ENCODE measurements at places on chromosomes 12 and 14.
A peak's percentile ranks its signal among the peaks of the same experiment; 100 is the strongest.

- DNase-seq, result no peak
Measured at GRCh38 chr14:64604881-64605280, 55.1 kb downstream of the PPP1R36 start.

DNA sequence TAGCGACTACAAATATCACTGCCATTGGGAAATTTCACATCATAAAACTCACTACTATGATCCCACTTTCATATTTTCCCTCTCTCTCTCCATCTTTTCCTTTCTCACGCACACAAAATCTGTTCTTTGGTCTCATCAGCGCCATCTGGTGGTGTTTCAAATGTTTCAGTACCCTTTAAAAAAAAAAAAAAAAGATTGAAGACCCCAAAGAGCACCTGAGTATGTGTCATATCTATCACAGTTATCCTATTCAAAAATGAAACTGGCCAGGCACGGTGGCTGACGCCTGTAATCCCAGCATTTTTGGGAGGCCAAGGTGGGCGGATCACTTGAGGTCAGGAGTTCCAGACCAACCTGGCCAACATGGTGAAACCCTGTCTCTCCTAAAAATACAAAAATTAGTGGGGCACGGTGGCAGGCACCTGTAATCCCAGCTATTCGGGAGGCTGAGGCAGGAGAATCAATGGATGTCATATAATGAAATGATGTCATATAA is 72.4 kb downstream of the TTC9 start:
- peak; percentile 59 for DNase-seq

GRCh38 chr12:25583545-25583944 is 30.5 kb upstream of the LMNTD1 start:
- DNase-seq, result no peak

DNA sequence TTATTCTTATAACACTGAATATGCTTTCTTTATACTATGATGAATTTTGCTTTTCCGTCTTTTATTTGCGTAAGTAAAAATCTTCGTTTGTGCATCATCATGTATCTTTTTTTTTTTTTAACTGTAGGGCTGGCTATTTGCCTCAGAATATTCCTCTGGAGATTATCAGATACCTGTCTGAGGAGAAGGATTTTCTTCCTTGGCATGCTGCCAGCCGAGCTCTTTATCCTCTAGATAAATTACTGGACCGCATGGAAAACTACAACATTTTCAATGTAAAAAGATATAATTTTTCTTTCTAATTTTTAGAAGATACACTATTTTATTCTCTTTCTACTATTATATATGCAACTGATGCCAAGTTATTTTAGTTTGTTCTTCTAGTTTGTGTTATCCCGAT is 346.6 kb downstream of the TRHDE start:
- DNase-seq, result no peak

DNA sequence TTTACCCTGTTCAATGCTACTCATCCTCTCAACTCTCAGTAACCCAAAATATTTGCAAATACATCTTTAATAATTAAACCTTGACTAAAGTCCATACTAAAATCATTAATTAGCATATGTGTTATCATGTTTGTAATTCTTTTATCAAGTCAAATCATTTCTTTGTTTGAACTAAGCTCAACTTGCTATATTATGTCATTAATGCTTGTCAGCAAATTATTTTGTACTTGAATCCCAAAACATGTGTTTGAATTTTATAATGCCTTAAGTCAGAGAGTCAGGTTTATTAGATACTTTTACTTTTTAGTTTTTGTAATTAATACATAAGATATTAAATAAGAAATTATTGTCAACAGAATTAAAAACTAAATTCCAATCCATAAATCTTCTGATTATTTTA is 16.5 kb downstream of the ABCD2 start:
- no peak for DNase-seq

GRCh38 chr12:51357374-51358047 is 11.0 kb upstream of the CELA1 start:
- peak; percentile 62 for DNase-seq

GRCh38 chr14:23984891-23985602 is 3.7 kb upstream of the DHRS4L2 start:
- no peak for DNase-seq

- no peak for DNase-seq
Measured at GRCh38 chr14:61149896-61150295, 131.2 kb downstream of the TMEM30B start.

GRCh38 chr14:105214324-105214915 is 33.3 kb upstream of the NUDT14 start:
- no peak for DNase-seq

DNA sequence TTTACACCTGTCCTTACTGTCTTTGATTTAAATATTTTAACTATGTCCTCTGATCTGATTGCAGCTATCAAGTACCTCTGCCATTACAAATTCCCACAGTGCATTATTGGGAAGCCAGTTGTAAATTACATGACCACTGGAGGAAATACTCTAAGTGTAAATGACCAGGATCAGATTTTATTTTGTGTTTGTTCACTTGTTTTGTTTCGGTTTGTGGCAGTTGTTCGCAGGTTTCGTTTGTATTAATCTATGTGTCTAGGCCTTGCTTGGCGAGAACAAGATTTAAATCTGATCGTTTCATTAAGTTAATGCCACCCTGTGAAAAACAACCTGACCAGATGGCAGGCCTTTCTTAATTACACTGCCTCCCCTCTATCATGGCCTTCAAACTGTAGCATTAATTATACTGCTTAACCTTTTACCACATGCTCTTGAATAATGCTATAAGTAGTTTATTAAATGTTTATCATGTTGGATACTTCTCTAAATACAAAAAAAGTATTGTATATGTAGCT is 990.1 kb downstream of the TMTC2 start:
- no peak for DNase-seq

DNA sequence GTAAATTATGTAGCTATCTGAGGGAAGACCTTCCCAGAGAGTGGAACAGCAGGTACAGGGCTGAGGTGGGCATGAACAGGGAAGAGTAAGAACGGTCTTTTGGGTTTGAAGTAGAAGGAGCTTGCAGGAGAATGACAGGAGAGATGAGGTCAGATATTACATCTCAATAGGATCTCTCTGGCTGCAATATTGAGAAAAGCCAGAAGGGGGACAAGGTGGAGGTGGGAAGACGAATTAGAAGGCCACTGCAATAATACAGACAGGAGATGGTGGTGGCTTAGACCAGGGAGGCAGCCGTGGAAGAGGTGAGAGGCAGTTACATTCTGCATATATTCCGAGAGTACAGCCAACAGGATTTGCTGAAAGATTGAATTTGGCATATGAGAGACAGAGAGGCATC is 310.2 kb downstream of the APAF1 start:
- DNase-seq, result no peak

- no peak for DNase-seq
Measured at GRCh38 chr14:60862283-60862682, 118.6 kb downstream of the TRMT5 start.

DNA sequence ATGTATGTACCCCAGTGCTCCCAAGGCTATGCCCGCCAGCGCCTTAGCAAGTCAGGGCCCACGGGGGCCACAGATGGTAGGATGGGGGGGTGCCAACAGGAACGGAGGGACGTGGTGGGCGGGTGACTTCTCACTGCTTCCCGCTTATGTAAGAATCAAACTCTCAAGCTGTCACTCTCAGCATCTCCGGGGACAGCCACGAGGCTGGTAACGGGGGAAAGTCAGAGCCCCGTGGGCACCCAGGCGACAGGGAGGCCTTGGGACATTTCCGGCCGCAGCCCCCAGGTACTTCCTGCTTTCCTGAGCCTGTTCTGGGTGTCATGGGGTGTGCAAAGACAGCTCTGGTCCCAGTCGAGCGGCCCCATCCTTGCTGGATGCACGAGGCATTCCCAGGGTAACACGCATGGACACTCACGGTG is 59.3 kb downstream of the TESC start:
- DNase-seq, result no peak

- DNase-seq, result peak; percentile 47
Measured at GRCh38 chr14:55446127-55446736, 5.8 kb upstream of the TBPL2 start.

DNA sequence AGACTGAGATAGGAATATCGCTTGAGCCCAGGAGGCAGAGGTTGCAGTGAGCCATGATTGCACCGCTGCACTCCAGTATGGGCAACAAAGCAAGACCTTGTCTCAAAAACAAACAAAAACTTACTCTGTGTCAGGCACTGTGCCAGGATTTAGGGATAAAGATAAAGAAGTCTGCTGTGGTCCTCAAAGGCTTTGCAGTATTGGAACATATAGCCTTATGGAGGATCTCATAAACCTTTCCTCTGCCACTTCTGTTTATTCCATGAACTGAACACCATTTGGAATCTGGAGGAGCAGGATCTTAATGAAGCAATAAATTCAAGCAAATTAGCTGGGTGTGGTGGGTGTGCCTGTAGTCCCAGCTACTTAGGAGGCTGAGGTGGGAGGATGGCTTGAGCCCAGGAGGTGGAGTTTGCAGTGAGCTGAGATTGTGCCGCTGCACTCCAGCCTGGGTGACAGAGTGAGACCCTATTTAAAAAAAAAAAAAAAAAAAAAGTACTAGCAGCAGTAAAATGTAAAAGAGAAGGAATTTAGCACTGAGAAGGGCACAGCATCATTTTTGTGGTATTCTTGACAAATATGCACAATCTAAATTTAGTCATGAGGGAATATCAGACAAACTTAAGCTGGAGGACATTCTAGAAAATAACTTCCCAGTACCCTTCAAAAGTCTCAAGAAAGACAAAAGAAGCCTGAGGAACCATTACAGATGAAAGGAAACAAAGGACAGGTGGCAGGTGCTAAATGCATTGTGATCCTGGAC is 27.1 kb downstream of the BMAL2 start:
- DNase-seq, result no peak

DNA sequence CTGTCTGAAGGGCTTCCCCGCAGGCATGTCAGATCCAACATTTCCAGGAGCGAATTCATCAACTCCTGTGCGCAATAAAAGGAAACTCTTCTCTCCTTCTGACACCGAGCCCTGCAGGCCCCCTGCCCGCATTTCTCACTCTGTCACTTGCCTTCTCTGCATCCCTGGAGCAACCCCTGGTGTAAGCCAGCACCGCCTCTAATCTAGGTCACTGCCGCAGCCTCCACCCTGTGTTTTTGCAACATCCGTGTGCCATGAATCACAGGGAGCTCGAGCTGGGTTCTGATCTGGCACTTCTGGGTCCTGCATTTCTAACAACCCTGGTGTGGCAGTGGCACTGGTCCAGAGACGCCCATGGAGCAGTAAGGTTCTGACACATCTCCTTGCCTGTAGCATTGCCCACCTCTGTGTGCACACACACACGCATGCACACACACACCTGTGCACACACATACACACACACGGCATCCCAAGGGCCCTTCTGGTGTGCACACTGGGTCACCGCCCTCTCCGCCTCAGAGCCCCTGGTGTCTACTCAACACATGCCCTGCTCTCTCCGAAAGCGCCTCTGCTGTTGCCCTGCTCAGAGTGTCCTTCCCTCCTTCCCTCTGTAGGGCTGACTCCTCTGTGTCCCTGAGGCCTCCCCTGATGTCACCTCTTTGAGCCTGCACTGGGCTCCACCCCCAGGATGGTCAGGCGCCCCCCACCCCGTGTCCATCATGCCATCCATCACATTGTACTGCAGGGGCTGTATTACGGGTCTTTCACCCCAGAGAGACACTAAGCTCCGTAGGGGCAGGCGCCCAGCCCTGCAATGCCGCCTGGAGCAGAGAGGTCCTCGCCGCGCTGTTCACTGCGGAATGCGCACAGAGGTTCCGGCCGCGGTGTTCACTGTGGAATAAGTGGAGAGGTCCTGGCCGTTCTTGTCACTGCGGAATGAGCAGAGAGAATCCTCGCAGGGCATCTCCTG is 111.4 kb upstream of the SFSWAP start:
- DNase-seq, result no peak

DNA sequence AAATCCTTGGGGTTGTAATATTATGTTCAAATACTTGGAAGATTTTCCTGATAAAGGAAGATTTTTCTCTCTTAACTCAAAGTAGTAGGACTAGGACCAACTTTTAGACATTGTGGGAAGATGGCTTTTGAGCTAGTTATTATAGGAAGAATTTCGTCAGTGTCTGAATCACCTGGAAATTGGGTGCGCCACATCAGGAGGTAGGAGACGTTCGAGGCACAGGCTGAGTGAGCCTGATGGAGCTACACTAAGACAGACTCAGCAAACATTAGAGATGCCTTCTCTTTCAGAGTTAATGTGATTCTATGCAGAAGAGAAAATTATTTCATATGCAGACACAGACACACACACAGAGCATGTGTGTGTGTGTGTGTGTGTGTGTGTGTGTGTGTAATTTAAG is 84.7 kb downstream of the DERA start:
- no peak for DNase-seq

GRCh38 chr12:94677778-94678177 is 27.4 kb upstream of the TMCC3 start:
- no peak for DNase-seq

DNA sequence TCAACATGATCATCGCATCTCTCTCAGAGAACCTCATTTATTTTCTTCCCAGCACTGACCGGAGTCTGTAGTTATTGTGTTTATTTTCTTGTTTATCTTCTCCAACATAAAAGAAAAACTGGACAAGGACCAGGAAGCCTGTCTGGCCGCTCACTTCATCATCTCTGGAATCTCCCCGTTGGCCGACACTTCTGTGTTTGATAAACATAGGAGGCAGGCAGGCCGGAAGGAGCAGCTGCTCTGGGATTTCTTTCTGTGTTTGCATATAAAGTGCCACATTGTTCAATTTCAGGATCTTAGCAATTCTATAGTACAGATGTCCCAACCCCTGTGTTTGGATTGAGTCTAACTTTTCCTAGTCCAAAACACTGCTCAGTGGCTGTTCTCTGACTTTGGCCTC is 53.3 kb downstream of the ACACB start:
- DNase-seq, result no peak

- DNase-seq, result no peak
Measured at GRCh38 chr12:119634743-119635142, 33.2 kb upstream of the PRKAB1 start.

- DNase-seq, result no peak
Measured at GRCh38 chr12:117321572-117321971, 39.9 kb downstream of the NOS1 start.

DNA sequence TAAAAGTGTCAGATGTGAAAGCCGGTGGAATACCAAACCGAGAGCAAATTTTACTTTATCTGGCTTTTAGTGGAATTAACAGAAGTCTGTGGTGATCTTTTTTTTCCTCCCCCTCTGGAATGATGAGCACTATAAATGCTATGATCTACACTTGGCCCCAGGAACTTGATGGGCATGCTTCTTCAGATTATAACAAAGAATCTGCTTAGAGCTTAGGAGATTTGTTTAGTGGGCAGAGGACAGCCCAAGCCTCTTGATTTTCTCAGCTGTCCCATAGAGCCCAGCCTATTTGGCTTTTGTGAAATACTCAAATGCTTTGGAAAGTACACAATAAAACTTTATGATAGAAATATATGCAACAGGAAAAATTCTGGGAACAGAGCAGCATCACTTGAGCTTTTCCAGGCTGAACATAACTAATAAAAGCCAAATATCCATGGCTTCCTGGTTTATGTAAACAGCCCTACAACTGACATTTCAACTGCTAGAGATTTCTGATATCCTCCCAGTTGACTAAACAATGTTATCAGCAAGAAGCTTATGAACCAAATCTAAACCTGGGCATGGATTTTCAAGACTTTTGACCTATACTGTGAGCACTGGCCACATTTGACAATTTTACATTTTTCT is 149.6 kb downstream of the PLXNC1 start:
- DNase-seq, result no peak

All from memory B cell (primary cell).